ENCODE measurements at places on chromosomes 16 and 17.
A peak's percentile ranks its signal among the peaks of the same experiment; 100 is the strongest.

- no peak for DNase-seq
Observed at GRCh38 chr16:20001856-20002707, 71.6 kb downstream of the GPR139 start.

DNA sequence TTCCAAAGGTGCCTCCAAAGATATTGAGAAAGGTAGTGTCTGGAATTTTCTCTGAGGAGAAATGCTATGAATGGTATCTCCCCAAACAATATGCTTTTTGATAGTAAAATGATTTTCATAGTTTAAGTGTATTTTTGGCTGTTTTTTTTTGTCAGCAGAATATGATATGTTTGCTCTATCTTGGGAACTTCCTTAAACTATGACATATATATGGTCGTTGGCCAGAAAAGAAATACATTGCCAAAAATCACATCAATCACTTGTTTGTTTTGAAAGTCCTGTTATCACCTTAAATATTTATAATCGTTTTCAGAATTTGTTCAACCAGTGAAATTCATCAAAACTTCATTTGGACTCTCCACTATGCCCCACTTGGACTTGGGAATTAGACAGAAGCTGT lies 816.9 kb downstream of the CDH11 start:
- DNase-seq = no peak

GRCh38 chr17:46968224-46968834 lies 10.7 kb downstream of the RPRML start:
- no peak for DNase-seq

DNA sequence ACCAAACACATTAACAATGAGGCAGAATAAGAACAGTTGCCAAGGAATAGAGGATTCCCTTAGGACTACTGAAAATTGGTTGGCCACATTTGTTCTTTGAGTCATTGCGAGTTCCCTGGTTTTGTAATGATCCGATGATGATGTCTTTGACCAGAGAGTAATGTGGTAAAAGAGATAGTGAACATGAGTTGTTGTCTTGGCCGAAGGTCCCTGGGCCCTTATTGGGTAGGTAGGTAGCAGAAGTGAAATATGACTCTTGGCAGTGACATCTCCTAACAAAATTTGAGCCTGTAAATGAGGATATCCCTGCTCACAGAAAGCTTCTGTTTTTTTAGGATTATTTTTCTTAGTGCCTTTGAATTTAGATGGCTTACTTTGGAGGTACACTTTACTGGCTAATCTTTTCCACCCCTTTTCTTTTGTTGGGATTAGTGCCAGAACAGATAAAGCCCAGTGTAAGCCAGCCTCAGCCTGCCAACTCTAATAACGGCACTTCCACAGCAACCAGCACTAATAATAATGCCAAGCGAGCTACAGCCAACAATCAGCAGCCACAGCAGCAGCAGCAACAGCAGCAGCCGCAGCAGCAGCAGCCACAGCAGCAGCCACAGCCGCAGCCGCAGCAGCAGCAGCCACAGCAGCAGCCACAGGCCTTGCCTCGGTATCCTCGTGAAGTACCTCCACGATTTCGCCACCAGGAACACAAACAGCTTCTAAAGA lies 47.2 kb downstream of the TNRC6A start:
- no peak for DNase-seq

- DNase-seq = no peak
Observed at GRCh38 chr17:72287586-72287985, 166.8 kb downstream of the SOX9 start.

DNA sequence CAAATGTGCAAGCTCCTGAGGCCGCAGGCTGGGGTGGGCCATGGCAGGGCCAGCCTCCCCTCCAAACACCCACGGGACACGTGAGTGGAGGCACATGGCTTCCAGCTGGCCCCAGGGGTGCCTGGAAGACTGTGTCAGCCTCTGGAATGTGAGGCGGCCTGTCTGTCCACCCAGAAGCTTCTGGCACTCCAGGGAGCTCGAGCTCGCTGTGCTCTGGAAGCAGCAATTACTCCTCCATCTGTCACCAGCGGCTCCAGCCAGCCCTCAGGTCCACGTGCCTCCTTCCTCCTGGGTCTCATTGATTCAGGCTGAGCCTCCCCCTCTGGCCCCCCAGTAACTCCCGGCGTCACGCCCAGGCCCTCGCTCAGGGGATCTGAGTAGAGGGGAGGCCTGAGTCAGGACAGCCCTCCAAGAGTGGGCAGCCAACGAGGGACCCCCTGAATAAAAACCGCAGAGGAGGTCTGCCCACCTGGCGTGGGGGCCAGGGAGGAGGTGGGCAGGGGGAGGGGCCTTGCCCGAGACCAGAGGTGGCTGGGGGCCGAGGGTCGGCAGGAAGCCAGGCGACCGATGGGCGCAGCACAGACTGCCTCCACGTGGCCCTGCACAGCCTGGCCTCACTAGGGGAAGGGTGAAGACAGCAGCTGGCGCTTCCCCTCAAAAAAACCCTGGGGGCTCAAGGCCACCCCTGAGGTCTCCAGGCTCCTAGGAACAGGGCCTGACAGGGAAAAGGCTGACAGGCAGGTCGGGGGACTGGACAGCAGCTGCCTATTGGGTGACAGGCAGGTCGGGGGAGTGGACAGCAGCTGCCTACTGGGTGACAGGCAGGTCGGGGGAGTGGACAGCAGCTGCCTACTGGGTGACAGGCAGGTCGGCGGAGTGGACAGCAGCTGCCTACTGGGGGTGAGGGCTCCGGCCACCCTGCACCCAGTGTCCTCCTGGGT lies 11.9 kb downstream of the PIEZO1 start:
- peak; percentile 62 for DNase-seq

- DNase-seq = peak; percentile 73
Observed at GRCh38 chr16:85173146-85173980, 61.1 kb upstream of the CIBAR2 start.

- DNase-seq = no peak
Observed at GRCh38 chr17:41029633-41030245, at the start of gene KRTAP1-4. Gene KRTAP1-4 (minus strand): TSS chr17:41030195. CDS start chr17:41030078, 117 bp downstream.

- no peak for DNase-seq
Observed at GRCh38 chr17:7285679-7286078, 4.2 kb downstream of the SLC2A4 start.

DNA sequence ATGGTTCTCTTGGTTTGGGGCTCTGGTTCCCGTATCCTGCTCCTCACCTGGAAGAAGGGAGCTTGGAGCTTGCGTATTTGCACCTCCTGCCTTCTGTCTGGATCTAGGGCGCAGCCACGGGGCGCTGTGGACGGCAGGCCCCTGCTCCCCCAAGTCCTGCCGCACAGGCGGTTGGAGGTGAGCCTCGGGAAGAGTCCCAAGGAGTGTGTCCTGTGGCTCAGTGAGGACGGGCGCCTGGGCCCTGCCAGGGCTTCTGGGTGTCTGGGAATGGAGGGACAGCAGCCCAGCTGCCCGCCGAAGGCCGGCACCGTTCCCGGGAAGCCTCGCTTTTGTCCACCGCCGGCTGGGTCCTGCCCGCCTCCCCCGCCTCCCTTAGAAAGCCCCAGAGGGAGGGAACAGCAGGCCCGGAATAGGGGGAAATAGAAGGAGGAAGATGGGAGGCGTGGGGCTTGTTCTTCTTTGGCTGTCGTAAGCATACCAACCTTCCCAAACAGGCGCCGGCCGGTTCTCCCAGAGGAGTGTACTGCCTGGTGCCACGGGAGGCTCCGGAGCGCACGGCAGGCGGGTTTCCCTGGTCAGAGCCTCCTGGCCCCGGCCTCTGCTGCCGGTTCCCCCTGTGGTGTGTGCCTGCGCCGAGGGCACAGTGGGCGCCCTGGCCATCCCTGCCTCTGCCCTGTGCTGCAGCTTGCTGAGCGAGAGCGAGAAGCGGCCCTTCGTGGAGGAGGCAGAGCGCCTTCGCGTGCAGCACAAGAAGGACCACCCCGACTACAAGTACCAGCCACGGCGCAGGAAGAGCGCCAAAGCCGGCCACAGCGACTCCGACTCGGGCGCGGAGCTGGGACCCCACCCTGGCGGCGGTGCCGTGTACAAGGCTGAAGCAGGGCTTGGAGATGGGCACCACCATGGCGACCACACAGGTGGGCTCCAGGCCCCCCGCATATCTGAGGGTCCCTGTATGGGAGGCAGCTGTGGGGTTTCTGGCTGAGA lies 1.8 kb downstream of the SOX8 start:
- no peak for DNase-seq

GRCh38 chr17:36750316-36750885 lies 149.0 kb downstream of the MRM1 start:
- DNase-seq = no peak
